ENCODE measurements at places on chromosomes 4 and X.
A peak's percentile ranks its signal among the peaks of the same experiment; 100 is the strongest.

- peak; percentile 5 for DNase-seq
Observed at GRCh38 chrX:22748093-22748999, 251.4 kb upstream of the DDX53 start.

DNA sequence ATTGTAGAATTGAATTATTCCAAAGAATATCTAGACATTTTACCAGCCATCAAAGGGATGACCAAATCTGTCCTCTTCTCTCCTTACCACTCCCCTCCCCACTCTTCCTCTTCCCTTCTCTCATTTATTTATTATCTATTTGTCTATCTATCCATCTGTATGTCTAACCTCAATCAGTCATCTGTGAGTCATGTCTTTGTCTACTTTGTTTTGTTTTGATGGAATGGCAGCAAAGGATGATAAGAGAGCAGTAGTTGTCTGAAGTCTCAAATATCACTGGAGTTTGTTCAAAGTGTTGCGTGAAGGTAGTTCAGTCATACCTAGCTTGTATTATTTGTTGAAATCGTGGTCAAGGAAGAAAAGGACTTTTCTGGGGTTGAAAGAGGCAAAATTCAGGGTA, 34.7 kb upstream of the PGRMC2 start:
- DNase-seq: no peak

- no peak for DNase-seq
Observed at GRCh38 chr4:156623376-156623775, 348.2 kb downstream of the PDGFC start.

GRCh38 chr4:147371661-147372060, 109.2 kb upstream of the EDNRA start:
- DNase-seq: no peak

DNA sequence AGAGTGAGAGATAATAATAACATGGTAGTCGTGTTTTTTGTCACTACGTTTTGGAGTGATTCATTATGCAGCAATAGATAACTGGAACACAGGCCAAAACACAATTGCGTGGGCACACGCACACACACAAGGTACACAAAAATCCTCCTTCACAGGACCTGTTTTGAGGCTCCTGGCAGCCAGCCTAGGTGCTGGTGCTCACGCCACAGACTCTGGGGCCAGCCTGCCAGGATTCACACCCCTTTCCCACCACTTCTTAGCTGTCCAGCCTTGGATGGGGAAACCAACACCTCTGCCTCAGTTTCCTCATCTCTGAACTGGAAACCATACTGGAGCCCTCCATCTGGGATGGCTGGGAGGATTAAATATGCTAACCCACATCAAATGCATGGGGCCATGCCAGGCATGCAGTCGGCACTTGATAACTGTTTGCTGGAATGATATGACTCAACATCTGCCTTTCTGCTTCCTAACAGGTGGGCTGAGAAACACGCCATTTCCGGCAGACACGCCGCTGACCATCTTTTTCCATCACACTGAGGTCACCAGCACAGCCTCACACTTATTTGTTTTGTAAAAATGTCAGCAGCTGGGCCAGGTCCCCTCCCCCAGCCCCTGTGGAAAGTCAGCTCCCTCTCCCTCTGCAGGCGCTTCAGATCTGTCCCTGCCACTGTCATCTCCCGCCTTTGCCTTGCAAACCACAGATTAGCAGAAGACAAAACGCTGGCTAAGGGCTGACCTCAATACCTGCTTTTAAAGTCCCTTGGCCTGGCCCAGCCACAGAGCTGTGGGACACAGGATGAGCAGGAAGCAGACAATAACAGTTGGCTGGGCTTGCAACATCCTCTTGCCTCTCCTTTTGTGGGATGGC, 237.5 kb downstream of the BCOR start:
- DNase-seq: no peak

Data from prostate gland (tissue), 2 donors.